ENCODE measurements at places on chromosomes 7 and 10.

- no peak for DNase-seq
These were observed 17.9 kb upstream of the ZNF777 start for GRCh38 chr7:149478754-149479153.

- DNase-seq, result no peak
These were observed 126.7 kb downstream of the DPP6 start for GRCh38 chr7:154178895-154179294.

- DNase-seq, result no peak
These were observed 84.7 kb downstream of the NRP1 start for GRCh38 chr10:33249659-33250345.

GRCh38 chr10:107914450-107915214, 750.1 kb upstream of the SORCS1 start:
- DNase-seq, result no peak

GRCh38 chr7:87797798-87798403, 78.3 kb downstream of the SLC25A40 start:
- DNase-seq, result no peak

DNA sequence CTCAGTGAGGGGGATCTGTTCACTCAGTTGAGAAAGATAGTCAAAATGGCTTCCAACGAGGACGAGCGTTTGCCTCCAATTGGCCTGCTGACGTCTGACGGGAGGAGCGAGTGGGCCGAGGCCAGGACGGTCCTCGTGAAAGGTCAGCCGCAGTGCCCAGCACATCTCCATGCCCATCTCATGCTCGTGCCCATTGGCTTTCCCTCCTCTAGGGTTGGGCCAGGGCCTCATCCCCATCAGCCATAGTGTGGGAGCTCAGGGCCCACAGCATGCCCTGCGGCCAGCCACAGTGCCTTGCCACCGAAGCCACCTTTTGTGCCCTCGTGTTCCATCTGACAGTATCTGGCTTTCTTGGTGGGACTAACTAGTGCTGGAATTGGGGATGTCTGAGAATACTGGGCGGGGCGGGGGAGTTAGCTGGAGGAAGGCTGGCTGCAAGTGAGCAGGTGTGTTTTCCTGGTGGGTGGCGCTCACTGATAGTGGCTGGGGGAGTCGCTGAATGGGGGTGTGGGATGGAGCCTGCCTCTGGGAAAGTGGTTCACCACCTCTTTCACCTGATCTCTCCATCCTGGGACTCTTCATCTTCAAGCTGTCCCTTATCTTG, 13.9 kb downstream of the CHAT start:
- no peak for DNase-seq

DNA sequence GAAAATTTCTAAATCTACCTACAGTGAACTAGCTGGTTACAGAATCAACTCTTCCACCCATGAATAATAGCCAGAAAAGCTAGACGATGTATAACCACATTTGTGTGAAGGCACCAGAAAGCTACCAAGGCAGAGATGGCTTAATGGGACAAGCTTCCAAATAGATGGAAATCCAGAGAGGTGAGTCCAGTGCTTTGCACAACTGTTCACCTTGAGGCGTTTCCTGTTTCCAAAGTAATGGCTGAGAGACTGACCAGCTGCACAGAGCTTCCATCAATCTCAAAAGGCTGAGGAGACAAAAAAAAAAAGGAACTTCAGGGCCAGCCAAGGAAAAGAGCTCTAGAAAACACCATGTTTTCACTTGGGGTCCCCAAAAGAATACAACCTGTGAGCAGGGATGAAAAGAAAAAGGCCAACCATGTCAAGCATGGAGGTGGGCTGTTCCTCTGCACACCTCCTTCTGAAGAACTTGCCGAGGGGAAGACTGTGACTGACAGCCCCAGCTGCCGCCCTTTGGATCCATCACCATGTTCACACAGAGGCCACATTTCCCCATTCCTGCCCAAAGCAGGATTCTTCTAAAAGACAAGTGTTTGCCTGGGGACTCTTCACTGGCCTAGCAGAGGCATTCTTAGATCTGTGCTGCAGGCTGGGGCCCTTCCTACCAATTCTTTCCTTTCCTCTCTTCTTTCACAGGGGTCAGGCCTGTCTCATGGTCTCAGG, 72.9 kb downstream of the ARHGAP21 start:
- no peak for DNase-seq

DNA sequence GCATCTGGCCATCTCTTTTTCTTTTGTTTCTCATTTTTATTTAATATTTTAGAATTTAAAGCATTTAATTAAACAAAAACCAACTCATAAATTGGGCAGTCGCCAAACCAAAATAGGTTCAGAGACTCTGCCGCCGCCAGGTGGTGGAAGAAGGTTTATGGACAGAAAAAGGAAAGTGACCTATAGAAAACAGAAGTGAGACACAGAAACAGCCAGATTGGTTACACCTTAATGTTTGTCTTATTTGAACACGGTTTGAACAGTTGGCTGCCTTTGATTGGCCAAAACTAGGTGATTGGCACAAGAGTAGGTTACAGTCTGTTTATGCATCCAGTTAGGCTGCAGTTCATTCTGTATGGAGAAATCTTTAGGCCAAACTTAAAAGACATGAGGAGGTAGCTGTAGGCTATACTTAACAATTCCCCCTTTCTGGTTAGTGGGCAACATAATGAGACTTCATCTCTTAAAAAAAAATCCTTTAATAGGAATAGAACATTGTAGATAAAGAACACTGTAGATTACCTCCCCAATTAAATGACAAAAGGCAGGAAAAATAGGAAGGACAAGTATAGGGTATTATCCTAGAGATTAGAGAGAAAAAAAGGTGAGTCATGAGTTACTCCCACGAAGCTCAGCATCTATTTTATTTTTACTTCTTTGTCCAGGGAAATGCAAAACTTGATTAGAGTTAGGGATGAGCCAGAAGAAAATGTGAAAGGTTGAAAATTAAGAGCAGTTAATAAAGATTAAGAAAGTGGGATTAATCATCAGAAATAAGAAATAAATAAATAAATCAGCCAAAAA, 23.9 kb upstream of the CYCS start:
- DNase-seq, result no peak

DNA sequence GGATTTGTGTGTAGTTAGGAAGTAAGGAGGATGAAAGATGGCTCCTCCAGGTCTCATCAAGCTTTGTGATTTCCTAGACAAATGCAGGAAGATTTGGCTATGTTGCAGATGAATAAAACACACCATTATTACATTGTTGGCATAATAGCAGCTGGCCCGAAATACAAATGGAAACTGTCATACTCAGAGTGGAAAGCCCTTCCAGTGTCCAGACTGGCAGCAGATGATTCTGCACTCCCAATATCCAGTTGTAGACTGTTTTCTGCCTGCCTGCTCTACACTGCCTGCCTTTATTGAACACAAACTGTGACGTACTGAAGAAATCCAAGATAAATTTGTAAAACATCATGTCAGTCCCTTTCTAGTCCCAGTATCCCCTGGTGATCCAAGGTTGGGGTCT, 99.7 kb upstream of the FZD1 start:
- DNase-seq, result no peak

DNA sequence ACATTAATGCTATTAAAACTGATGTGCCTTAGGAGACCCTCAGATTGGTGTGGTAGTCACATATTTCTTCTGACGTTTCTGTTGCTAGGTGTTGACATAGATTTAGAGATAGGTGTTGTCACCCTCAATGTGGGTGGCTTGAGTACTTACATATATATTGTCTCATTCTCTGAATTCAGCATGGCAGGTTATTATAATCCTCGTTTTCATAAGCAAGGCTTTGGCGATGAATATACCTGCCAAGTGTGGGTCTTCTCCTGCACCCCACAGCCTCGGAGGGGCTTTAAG, 7.0 kb downstream of the FBH1 start:
- no peak for DNase-seq

DNA sequence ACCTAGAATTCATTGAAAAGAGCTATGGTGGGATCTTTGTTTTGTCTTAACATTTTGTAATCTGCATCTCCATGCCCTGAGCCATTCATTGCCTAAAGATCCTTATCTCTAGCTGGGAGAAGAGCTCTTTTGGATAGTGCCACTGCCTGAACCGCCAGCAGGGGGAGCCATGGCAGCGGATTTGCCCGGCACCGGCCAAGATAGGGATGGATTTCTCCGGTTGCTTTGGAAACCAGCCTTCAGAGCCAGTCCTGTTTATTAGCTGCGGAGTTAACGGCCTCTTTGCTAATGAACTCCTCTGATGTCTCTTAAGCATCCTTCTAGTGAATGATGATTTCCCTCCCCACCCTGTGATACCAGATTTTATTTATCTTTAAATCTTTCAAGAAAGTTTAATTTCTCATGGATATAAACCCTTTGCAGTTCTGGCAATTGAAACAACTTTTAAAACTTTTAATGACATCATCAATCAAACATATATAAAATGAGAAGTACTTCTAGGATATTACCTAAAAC, 58.2 kb upstream of the LYZL2 start:
- DNase-seq, result peak; percentile 14

GRCh38 chr10:77377034-77377433, 260.6 kb downstream of the KCNMA1 start:
- peak; percentile 85 for DNase-seq

DNA sequence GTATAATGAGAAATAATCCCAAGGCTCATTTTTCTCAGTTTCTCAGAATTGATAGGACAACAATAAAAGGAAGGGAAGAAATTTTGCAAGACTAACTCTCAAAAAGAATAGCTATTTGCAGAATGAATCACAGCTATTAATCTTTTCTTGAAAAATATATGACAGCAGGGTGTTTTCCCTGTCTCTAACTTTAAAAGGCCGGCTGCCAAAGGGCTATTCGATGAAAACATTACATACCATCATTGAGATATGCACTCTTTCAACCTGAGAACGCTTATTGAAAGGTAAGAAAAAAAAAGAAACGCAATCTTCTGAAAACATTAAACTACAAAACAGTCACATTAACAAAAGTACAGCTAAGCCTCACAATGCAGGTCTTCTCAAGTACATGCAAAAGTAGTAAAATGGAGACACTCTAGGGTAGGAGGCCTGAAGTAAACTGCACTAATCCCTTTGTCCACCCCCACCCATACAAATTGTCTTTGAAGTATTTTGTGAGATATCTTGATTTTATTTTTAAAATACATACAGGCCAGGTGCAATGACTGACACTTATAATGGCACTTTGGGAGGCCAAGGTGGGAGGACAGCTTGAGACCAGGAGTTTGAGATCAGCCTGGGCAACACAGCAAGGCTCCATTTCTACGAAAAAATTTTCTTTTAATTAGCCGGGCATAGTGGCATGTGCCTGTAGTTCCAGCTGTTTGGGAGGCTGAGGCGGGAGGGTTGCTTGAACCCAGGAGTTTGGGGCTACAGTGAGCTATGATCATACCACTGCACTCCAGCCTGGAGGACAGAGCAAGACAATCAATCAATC, 83.0 kb downstream of the PARD3 start:
- no peak for DNase-seq

DNA sequence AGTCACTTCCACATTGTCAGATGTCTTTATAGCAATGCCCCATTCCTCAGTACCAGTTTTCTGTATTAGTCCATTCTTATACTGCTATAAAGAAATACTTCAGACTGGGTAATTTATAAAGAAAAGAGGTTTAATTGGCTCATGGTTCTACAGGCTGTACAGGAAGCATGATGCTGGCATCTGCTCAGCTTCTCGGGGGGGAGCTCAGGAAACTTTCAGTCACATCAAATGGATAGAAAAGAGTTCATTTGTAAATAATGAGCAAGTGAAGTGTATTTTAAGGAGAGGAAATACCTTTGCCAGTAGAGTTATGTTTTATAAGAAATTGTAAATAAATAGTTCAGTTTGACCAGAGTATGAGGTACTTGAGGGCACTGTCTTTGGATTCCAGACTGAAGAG, 50.5 kb downstream of the TMEM60 start:
- no peak for DNase-seq

DNA sequence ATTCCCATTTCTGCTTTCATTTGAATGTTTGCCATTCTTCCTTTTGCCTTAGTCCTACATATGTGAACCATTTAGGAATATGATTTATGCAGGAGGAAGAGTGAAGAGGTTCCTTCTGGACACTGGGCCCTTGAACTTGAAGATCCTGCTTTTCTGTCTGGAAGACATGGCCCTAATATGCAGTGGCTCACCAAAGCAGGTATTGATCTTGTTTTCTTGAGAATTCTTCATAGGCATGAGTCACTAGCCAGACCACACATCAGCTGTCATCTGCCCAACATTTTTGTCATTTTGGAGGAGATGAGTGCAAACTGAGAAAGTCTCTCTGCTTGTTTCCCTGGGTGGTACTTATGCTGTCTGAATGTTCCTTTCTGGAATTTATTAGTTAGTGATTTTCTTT, 382.6 kb downstream of the LRMDA start:
- no peak for DNase-seq

- DNase-seq, result peak; percentile 80
These were observed 78.8 kb downstream of the DNMBP start for GRCh38 chr10:99930731-99931550.

GRCh38 chr10:45553613-45554012, 119.0 kb downstream of the ZFAND4 start:
- no peak for DNase-seq

DNA sequence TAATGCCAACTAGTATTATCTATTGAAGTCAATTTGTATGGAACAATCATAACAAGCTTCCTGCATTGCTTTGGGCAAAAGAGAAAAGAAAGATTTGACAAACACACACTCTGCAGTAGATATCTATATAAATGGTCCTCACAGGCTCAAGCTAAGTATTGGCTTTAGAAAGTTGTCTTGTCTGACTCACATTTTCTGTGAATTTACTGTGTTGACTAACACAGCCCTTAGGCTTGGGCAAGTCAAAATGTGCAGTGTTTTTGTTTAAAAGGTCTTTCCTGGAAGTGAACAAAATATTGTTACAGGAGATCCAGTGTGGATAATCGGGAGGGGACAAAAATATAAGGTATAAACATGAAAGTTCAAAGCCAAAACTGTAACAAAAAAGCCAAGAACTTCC, 194.4 kb downstream of the RELN start:
- no peak for DNase-seq

DNA sequence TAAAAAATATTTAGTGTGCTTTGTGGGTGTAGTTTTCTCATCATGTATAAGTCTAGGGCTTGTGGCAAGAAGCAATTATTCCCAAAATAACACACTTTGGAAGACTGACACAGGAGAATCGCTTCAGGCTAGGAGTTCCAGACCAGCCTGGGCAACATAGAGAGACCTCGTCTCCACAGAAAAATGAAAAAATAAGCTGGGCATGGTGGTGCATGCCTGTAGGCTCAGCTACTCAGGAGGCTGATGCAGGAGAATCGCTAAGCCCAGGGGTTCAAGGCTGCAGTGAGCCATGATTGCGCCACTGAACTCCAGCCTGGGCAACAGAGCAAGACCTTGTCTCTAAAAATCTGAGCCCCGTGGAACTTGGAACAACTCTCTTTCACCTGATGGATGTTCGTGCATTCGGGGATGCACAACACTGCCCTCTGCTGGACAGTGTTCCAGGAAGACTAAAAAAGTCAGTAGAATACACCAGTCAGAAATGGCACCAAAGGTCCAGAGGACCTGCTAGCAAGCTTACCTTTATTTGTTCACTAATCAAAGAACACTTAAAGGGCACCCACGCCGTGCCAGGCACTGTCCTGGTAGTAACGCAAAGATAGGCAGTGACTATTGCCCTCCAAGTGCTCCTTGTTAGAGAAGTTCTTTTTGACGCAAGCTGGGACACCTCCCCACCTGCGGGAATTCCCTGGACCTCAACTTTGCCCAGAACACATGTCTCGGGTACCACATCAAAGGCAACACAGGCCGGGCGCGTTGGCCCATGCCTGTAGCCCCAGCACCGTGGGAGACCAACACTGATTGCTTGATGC, 81.9 kb upstream of the CALN1 start:
- peak; percentile 86 for DNase-seq

GRCh38 chr7:7424151-7424873, 111.4 kb downstream of the COL28A1 start:
- peak; percentile 39 for DNase-seq

Measured in T47D (cell line).